ENCODE measurements at places on chromosomes 2 and 18.

- DNase-seq = peak; percentile 38
These were observed 773 bp downstream of the MBP start for GRCh38 chr18:77131652-77132368.

- no peak for DNase-seq
These were observed 863.2 kb upstream of the CHAC2 start for GRCh38 chr2:52904355-52904891.

GRCh38 chr2:110842048-110842447, 109.7 kb downstream of the ACOXL start:
- DNase-seq = no peak

DNA sequence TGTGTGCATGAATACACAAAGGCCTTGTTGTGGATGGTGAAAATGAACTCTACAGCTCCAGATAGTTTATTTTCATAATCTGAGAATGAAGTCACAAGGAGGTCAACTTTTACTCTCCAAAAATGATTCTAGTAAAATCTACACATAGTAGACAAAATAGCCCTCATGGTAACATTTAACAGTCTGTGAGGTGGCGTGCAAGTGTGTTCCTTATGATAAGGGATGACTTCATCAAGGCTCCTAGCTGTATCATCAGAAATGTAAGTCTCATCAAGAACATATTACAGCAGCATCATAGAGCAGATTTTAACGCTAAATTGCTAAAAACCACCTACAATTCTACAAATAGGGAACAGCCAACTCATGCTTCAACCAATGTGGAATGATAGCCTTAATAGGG, 72.3 kb upstream of the RIOK3 start:
- no peak for DNase-seq

DNA sequence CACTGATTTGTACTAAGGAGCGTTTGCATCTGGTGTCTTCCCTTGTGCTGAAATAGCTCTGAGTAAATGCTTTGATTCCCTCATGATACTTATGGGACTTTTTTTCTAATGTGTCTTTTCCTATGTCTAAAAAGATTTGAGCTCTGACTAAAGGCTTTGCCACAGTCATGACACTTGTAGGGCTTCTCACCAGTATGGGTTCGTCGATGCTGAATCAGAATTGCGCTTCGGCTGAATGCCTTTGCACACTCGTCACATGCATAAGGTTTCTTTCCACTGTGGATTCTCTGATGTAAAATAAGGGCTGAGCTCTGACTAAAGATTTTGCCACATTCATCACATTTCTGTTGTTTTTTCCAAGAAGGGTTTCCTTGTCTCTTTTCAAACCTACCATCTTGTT, 8.0 kb downstream of the ZNF396 start:
- no peak for DNase-seq

All from activated CD4-positive, alpha-beta T cell treated with anti-CD3 and anti-CD28 coated beads for 48 hours (primary cell).